ENCODE measurements at places on chromosomes 16 and 17.

GRCh38 chr16:67543582-67543981, 15.0 kb downstream of the RIPOR1 start:
- no peak for DNase-seq

DNA sequence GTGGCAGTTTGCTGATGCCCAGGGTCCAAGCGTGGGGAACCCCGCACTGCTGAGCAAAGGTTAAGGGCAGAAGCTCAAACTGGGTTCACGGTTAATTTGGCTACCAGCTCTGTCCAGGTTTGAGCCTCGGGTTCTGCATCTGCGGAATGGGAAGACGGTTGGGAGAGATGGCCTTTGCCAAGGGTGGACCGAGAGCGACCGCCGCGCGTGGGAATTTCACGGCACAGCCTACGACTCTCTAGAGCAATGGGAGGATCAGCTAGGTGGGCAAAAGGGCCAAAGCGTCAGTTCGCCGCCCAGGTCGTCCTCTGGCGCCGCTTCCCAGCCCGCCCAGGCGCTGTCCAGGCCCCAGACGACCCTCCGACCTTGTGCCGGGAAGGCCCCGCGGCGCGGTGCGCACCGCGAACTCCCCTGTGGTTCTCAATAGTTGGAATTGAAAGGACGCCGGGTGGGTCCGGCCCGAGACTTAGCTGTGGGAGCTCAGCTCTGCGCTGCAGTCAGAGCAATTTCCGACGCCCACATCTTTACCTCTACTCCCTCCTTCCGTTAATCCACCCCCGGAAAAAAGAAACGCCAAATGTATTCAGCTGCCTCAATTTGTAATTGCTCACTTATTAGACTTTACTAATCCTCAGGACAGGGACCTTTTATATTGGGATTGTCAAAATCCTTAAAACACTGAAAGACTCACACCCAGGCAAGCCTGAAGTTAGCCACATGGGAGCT, 2.5 kb upstream of the HS3ST3B1 start:
- DNase-seq, result no peak

- DNase-seq, result no peak
Measured at GRCh38 chr16:87213536-87213935, 103.7 kb downstream of the C16orf95 start.

DNA sequence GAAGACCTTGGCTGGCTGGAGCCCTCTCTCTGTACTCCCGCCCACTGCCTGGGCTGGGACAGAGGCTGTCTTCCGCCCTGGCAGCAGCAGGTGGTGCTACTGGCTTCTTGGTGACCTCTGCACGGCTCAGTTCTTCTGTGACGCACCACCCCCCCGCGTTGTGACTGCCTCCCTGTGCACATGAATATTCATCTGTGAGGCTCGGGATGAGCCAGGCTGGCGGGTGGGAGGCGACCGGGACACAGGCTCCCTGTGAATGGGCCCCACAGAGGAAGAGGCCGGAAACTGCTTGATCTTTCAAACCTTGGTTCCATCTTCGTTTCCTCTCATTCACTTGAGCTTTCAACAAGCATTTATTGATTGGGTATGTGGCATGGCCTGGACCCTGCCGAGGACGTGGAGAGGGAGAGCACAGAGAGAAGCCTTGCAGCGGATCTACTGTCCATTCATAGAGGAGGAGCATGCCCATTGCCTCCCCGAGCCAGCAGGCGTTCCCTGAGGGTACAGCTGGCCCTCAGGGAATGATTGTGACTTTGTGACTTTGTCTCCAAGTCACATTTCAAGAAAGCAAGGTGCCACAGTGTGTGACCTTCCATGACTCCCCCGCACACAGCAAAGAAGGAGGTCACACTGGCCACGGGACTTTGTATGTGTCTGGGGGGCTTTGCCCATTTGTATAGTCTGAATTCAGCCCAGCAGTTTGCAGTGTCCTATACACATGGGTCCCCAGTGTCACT, 45.0 kb downstream of the B9D1 start:
- DNase-seq, result no peak

- peak; percentile 29 for DNase-seq
Measured at GRCh38 chr17:76735586-76736348, 1.4 kb downstream of the SRSF2 start.

- DNase-seq, result no peak
Measured at GRCh38 chr17:82595893-82596292, 52.4 kb downstream of the WDR45B start.

DNA sequence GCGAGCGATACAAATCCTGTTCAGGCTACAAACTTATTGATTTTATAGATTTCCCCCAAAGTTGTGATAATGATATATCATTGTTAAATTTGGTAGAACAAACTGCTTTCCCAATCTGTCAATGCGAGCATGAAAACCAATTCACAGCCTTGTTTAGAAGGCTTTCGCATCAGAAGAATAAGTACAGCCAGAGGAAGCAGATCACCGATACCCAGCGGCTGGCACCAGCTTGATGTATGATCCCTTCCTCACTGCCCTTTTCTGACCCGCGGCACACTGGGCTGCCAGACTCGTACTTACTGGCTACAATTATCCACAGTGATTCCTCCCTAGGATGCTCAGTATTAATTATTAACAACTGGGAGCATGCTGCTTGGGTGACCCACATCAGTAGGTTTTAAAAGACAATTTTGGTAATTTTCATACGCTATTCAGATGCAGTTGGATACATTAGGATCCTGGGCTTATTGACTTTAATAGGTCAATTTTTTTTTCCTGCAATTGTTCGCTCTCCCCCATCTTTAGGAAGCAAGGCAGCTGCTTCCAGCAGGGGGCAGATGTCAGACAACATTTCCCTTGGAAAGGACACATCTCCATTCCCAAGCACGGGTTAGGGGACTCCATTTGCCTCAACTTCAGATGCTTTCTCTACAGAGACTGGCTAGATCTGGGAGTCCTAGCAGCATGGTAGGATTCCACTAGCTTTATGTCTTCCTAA, 582.7 kb upstream of the PSMD7 start:
- DNase-seq, result peak; percentile 22

DNA sequence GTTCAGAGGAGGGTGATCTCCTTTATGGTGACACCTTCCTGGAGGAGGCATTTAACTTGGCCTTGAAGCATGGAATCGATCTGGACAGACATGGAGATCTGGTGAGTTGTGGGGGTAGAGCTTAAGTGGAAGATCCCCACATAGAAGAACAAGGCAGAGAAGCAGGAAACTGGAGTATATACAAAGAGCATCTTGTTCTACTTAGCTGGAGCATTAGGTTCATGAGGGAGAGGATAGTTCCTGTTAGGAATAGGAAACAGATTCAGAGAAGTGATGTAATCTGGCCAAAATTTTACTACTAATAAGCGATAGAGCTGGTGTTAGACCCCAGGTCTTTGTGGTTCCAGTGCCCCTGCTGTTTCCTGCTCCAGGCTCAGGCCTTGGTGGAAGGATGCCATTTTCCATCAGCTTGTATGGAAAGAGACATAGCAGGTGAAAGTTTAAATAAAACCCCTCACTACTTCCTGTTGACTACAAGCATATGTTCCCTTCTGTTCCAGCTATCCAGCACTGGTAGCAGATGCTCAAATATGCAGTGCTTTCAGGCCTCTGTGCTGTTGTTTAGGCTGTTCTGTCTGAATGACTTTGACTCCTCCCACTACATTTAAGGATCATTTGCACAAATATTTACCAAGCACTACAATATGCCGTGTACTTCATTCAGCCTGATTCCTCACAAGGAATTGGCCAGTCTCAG, 9.4 kb downstream of the RPAIN start:
- no peak for DNase-seq

Measured in SW 1271 (cell line).